T-helper 1 cell (primary cell): ENCODE measurements at places on chromosomes 4 and X.
A peak's percentile ranks its signal among the peaks of the same experiment; 100 is the strongest.

DNA sequence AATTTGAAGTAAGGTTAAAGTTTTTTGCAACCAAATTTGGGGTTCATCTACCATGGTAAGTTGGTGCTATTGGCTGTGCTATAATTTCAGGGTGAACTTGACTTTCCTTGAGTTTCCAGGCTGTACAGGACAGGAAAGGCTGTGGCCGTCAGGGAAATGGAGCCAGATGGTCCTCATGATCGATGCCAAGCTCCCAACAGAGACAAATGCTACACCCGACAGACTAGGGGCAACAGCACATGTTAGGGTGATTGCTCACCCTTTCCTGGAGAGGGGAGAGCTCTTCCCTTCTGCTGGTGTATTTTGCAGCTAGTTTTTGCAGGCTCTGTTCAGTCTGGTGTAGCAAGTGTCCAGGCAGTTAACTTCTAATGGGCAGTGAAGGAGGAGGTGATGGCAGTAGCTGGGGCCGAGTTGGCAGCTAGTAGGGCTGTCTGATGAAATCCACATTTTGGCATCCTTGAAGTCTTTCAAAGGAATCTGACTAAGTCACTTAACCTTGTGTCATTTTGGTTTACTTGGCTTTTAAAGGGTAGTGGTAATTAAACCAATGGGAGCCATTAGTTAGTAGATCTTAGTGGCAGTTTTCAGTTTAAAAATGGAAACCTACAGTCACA, 47.8 kb downstream of the GAB1 start:
- DNase-seq: no peak

DNA sequence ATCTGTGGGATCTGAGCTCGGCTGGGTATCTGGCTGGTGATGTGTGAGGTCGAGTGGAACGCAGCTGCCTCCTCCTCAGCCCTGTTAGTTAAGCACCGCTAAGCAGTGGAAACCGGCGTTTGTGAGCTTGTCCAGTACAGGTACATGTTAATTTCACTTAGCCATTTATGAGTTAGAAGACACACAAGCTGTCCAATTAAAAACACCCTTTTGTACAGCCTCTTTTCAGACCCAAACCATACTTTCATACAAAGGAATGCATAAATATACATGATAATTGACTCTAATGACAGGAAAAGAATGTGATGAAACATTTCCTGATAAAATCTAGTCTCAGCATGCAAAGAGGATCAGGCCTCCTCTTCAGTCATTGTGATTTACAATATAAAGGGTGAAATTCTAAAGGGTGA, 163.6 kb upstream of the FAT1 start:
- no peak for DNase-seq

GRCh38 chr4:143095447-143095846, 89.3 kb upstream of the USP38 start:
- no peak for DNase-seq

GRCh38 chr4:165437691-165438090, 58.9 kb downstream of the CPE start:
- DNase-seq: no peak

DNA sequence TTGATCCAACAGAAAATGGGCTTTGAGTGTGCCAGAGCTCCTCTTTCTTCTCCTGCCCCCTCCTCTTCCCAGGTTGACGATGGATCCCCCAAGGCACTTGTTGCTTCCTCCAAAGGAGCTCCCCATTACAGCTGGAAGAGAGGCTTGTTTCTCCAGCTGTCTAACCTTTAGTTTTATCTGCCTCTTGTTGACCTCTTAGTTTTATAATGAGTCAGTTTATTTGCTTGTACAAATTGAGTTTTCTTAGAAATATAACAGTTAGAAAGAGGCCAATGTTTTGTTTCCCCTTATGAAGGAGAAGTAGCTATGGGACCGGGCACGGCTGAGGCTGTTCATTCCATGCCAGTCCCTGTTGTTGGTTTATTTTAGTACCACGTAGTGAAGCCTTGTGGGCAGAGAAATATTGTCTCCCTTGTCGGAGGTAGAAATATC, 158.2 kb downstream of the SPRY1 start:
- DNase-seq: no peak

- DNase-seq: no peak
Observed at GRCh38 chr4:100566396-100566795, 48.6 kb upstream of the EMCN start.

DNA sequence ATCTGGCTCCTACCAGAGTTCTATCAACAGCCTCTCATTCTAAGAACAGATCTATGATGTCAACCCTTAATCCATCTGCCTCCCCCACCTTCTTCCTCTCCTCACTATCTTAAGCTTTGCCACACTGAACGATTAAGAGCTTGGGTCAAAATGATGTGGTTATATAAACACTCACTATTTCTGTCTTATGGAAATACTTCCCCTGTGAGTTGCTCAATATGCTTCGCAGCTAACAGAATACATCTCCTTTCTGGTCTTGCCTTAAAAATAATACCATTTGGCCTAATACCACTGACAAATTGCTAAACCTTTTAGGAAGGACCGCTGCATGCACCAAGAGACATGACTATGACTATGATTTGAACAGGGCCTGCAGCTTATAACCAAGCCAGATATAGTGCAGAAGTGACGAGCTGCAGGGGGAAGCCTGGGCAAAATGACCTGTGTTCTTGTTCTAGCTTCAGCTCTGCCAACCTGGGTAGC, 130.9 kb downstream of the RNF150 start:
- no peak for DNase-seq

GRCh38 chr4:86013621-86014020, 346.2 kb downstream of the MAPK10 start:
- DNase-seq: no peak

- no peak for DNase-seq
Observed at GRCh38 chr4:92198711-92199110, 105.1 kb upstream of the GRID2 start.

- DNase-seq: no peak
Observed at GRCh38 chr4:151184523-151185458, 85.4 kb downstream of the RPS3A start.

DNA sequence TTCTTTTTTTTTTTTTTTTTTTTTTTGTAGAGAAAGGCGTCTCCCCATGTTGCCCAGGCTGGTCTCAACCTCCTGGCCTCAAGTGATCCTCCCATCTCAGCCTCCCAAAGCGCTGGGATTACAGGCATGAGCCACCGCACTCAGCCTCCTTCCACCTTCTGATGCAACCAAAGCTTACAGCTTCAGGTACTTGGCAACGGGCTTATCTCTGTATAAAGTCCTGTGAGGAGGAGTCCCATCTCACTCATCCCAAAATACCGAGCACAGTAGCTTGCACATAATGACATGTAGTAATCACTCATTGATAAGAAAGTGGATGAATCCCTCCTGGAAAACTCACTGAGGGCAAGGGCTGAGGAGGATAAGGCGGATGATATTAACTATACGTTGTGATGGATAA, 19.1 kb downstream of the IRF2 start:
- no peak for DNase-seq

DNA sequence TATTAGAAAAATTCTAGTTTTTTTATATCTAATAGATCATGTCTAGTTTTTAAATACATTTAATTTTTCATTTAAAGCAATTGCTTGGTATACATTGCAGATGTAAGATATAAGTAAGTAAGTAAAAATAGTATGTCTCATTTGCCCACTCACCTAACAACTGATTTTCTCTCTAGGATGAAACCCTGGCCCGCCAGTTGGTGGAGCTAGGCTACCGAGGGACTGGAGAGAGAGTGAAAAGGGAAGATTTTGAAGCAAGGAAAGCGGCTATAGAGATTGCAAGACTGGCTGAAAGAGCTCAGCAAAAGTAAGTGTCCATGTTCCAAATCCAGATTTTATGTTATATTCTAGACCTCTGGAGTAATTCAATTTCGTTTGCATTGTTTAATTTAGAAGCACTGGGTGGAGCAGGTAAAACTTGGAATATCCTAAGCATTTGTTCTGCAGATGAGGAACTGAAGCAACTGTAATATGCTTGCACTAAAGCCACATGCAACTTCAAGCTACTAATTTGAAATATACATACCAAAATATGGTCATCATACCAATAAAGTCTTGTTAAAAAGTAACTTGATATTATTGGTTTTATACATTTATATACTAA, 27.1 kb downstream of the CFAP299 start:
- peak; percentile 24 for DNase-seq

DNA sequence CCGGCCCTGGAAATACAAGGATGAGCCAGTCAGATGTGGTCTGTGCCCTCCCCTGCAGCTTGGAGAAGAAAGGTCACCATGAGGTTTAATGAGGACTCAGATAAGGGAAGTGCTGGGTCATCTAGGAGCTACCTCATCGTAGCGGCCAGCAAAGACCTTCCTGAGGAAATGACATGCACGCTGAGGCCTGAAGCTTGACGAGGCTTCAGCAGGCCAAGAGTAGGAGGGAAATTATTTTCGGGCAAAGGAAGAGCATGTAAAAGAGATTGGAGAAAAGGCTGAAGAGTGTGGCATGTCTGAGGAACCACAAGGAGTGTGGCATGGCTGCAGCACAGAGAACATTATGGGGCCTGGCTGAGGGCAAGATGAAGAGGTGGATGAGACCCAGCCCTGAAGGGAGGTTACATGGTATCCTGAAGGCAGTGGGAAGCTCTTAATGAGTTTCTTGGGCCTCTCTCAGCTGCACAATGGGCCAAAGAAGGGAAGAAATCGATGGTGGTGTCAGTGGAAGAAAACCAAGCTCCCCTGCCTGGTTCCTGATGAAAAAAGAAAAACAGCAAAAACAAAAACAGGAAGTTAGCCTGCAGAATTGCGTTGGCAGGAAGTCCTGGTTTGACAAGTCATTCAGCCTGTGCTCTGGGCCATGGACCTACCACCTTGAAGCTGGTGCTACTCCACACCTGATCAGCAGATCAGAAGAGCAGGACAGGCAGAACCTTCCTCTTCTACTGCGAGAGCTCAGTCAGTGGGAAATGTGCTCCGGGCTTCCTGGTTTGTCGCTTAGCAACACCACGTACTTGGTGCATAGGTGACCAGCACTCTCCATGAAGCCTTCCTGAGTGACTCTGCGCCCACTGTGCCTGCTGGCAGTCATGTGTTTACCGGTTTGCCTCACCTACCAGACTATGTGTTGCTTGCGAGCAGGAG, 134.5 kb upstream of the KLF3 start:
- no peak for DNase-seq

GRCh38 chr4:1338752-1339414, 8.1 kb upstream of the UVSSA start:
- no peak for DNase-seq

GRCh38 chr4:137106733-137107132, 425.6 kb downstream of the PCDH18 start:
- DNase-seq: no peak

DNA sequence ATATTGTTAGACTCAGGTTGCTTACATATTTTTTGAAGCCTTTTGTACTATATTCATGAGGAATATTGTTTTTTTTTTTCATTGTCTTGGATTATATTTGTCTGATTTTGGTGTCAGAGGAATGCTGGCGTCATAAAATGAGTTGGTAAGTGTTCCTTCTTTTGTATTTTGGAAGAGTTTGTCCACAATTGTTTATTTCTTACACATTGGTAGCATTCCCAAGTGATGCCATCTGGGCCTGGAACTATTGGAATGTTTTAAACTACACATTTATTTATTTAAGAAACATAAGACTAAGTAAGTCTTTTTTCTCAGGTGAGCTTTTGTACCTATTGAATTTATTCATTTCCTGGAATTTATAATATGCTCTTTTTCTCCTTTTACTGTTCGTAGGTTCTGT, 107.6 kb downstream of the LARP1B start:
- DNase-seq: no peak

GRCh38 chrX:64437218-64437617, 42.0 kb upstream of the MTMR8 start:
- no peak for DNase-seq

GRCh38 chr4:57051095-57051494, 59.1 kb downstream of the IGFBP7 start:
- no peak for DNase-seq

GRCh38 chrX:7168371-7168770, 20.4 kb upstream of the PUDP start:
- DNase-seq: no peak
